Stimulated activated CD8-positive, alpha-beta memory T cell treated with anti-CD3 and anti-CD28 coated beads, Interleukin-4, amount 100 ng/mL, for 1 hour (primary cell): ENCODE measurements at places on chromosomes 2 and 18.

GRCh38 chr18:31102941-31103340 lies 720 bp upstream of the DSC2 start:
- no peak for DNase-seq

DNA sequence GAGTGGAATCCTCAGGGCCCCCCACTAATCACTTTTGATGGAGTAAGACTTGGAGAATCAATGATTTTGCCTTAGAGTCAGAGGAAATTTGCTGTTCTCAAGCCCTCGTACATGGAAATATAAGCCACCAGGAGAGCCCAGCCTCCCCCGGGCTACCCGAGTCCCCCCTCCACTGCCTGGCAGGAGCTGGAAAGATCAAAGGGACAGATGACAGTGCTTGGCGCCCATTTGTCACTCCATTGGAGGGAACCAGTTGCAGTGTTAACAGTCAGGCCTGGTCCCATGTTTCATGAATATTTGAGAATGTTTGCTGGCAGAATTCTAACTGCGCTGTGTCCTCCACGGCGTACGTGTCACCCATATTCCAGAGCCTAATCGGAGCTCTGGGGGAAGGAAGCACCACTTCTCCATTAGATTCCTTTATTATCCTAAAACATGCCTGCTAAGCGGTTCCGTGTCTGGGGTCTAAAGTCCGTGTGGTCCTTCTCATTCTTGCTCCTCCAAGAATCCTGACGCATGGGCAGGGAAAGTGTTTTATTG lies 202.4 kb downstream of the KLHL29 start:
- DNase-seq: no peak

DNA sequence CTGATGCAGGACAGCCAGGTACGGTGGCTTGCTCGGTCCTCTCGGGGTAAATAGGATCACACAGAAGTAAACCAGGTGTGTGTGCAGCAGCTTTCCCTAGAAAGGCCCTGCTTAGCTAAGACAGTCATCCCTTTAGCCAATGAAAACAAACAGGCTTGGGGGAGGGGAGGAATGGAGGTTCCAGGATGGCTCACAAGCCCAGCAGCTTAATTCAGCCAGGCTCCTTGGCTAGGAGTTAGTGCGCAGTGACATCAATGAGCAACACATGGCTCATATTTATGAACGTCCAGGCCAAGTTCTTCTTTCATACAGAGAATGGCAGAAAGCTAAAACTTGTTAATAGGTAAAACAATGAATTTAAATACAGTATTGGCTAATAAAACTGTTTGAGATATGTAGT lies 10.2 kb downstream of the IAH1 start:
- DNase-seq: no peak

DNA sequence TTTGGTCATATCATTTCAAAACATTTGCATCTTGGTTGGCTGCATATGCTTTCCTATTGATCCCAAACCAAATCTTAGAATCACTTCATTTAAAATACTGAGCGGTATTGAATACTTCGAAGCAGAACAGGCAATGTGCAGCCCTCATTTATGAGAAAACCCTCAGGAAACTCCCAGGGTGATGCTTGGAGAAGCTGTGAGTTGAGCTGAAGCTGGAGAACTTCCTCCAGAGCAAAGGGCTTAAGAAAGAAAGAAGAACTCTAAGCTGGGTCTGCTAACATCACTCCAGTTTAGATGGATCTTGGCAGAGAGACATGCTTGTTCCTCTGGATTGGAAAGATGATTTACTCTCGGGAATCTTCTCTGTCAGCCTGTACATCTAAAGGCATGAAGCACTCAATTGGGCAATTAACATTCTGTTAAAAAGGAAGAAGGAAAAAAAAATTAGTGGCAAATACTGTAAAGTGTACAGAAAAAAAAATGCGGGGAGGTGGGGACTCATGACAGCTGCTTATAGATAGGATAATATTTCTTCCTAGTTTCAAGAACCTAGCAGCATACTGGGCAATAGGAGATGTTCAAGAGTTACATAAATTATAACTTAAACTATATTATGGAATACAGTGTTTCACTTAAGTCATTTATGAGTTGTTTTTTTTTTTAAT lies 49.5 kb downstream of the ATIC start:
- no peak for DNase-seq

DNA sequence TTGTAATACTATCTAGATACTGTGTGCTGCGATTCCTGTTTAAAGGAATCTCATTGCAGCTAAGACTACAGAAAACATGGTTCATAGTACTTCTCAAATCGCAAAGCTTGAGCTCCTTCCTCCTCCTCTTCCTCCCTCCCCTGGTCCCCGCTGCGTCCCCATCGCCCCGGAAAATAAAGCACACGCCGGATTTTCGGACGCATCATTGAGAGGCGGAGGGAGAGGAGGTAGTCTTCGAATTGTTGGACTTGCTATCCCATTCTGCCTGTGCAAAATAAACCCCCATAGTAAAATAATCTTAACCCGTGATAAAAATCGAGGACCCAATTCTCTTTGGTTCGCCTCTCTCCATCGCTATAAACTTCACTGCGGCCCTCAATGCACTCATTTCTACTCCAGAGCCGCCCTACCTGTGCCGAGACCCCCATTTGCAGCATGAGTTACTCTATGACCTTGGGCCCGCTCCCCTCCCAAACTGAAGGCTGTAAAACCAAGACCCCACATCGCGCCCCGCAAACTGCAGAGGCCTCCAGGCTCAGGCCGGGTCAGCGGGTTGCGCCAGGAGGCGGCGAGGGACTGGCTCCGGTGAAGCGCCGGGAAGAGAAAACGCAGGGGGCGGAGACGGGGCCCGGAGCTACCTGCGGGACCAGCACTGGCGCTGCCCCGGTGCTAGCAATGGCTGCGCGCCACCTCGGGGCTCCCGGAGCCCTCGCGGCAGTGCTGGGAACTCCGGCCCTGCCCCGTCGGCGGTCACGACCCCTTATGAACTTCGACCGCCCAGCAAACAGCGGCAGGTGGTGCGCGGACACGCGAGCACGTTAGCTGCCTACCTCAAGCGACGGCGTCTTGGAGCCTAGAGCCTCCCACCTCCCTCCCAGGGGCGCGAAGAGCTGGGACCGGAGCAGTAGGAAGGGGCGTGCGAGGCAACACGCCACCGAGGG lies 649 bp downstream of the ESCO1 start:
- DNase-seq: peak; percentile 25

DNA sequence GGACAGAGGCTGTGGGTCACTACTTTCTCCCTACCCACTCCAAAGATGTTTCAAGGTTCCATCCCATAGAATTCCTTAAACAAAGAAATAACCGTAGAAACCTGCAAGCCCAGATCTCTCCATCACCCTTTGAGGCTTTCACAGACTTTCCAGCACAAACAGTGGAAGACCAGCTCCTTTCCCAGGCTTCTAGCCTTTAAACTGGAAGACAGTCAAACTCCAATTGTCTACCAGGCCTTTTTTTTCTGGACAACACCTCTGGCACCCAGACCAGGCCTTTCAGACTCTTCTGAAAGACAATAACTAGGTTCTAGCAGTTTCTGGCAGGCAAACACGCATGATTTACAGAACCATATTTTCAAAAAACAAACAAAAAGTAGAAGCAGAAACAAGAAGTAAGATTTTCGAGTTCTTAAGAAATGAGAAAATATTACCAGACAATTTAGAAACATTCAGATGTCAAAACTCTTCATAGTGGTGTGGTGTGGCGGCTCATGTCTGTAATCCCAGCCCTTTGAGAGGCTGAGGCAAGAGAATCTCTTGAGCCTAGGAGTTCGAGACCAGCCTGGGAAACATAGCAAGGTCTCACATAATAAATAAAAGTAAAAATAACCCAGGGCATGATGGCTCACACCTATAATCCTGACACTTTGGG lies 106.8 kb upstream of the MSH2 start:
- DNase-seq: no peak

- no peak for DNase-seq
Measured at GRCh38 chr2:10326151-10326616, 23.5 kb downstream of the HPCAL1 start.

DNA sequence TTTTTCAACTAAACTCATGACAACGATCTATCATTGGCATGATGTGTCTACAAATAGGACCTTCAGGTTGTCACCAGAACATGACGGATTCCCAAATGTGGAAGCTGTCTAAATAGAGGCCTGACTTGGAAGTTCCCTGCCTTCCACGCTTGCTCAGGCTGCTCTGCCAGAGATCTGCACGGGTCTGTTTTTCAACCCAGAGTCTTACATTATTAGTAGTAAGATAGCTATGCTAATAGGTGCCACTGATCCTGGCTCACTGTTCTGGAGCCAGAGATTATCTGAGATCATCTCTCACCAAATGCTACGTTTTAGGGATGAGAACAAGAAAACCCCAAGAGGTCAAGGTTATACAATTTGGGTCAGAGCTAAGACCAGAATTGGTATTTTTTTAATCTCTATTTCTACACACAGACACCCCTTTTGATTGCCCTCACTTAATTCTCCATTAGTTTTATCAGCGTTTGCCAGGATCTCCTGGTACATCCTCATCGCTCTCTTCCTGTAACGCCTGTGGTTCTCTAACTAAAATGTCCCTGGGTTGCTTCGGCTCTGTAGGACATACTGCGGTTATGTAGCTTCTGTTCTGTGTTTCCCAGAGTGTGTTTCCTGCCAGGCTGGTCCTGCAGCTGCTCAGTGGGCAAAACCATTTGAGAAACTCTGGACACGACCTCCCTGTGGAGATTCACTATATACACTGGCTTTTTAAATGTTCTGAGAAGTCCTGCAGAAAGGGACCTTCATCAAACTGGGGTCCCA lies 5.7 kb downstream of the CDC42EP3 start:
- no peak for DNase-seq

- DNase-seq: no peak
Measured at GRCh38 chr2:226256237-226256636, 543.4 kb downstream of the IRS1 start.

- no peak for DNase-seq
Measured at GRCh38 chr2:46378616-46379015, 81.4 kb downstream of the EPAS1 start.

GRCh38 chr18:26207937-26208336 lies 18.3 kb upstream of the TAF4B start:
- no peak for DNase-seq

DNA sequence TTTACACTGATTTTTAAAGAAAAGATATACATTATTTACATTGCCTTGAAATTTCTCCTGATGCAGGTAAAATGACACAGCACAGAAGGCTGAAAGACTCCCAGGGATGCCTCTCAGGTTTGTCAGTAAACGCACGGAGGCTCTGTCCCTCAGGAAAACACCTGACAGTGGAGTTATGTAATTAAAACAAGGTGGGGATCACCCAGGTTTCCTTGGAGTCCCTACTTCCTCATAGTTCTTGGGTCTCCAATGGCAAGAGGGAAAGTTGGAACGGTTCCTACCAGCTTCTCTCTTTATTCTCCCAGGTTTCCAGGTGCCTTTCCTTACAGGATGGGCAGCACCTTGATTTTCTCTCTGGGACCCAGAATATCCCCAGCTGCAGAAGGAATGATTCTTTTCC lies 654.8 kb downstream of the SLC4A3 start:
- DNase-seq: no peak

DNA sequence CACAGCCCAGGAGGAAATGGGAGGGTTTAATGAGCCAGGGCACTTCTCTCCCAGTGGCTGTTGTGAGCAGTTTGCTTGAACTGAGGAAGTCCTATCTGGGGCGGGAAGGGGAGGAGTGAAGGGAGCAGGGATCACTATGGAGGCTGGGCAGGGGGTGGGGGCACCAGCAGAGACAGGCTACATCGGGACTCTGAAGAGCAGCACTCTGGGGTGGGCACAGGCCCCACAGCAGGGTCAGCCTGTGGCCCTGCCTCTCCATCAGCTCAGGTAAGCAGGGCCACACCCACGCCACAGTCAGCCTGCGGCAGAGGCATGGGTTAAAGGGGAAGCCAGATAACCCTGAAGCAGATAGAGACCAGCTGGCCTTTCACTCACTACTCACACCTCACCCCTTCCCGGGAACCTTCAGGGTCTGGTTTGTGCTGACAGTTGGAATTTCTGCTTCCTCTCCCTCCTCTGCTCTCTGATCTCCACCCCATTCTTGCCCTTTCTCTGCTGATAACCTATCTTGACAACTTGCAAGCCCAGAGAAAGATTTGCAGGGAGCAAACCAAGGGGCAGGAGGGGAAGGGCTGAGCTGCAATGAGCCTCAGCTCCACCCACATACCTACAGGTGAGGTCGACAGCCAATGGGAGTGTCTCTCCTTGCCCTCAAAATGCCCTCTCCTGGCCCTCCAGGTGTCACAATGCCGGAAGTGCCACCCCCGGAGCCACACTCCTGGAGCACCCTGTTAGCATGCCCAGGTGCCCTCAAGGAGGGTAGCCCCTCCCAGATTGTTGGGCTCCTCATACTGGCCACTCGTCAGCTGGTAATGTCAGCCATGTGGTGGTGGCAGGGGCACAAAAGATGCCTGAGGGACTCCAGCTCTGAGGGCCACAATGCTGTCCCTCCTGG lies 3.7 kb downstream of the SIGLEC15 start:
- DNase-seq: no peak

- DNase-seq: no peak
Measured at GRCh38 chr2:24238158-24238557, 63.3 kb downstream of the FAM228A start.

- DNase-seq: no peak
Measured at GRCh38 chr2:42949125-42949524, 156.7 kb upstream of the HAAO start.

- DNase-seq: no peak
Measured at GRCh38 chr2:33636001-33636400, 36.9 kb upstream of the FAM98A start.

DNA sequence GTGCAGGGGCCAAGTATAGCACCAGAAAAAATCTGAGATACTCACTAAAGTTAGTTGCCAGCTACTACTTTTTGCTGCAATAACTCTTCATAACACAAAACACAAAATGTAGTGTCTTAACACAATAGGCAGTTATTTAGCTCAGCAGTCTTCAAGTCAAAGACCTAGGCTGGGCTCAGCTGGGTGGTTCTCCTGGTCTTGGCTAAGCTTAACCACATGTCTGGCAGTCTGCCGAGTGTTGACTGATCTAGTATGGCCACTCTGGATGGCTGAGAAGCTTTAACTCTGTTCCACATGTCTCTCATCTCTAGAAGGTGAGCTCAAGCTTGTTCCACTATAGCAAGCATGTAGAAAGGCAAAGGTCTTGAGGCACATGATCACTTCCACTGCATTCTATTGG lies 451.6 kb downstream of the SOX11 start:
- DNase-seq: no peak

DNA sequence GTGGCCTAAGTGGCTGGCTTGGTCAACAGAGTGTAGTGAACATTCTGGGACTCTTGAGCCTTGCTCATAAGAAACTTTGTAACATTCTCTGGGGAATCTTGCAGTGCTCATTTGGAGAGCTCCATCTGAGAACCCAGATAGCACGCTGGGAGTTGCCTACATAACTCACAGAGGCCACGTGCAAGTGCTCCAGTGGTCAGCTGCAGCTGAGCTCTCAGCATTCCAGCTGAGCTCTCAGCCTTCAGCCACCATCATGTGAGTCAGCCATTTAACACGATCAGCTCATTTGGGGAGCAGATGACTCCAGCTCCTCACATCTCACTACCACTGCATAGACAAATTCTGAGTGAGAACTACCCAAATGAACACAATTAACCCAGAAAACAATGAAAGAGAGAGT lies 25.5 kb upstream of the CTNNA2 start:
- DNase-seq: no peak

GRCh38 chr2:186058614-186059013 lies 320.0 kb downstream of the FSIP2 start:
- DNase-seq: no peak

GRCh38 chr18:57410749-57411148 lies 24.4 kb upstream of the ONECUT2 start:
- no peak for DNase-seq
